ENCODE measurements at places on chromosomes 2 and 18.

GRCh38 chr2:186460465-186460864 is 25.6 kb upstream of the ZC3H15 start:
- DNase-seq = no peak

GRCh38 chr18:59616501-59616900 is 80.7 kb downstream of the CCBE1 start:
- DNase-seq = no peak

DNA sequence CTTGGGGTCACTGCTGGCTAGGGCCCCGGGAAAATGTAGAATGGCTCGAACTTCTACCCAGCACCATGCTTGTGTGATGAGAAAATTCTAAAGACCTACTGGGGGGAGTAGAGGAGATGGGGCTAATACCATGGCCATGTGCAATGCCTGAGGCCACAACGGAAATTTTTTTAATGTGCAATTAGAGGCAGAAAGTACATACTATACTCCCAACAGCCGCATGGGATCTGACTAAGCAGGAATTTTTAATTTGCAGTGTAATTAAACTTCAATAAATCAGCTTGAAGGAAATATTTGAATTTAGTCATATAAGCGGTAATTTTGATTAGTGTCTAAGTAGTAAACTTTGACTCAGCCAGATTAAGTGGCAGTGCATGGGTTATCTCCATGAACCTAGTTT is 53.2 kb upstream of the CNGA3 start:
- DNase-seq = no peak

DNA sequence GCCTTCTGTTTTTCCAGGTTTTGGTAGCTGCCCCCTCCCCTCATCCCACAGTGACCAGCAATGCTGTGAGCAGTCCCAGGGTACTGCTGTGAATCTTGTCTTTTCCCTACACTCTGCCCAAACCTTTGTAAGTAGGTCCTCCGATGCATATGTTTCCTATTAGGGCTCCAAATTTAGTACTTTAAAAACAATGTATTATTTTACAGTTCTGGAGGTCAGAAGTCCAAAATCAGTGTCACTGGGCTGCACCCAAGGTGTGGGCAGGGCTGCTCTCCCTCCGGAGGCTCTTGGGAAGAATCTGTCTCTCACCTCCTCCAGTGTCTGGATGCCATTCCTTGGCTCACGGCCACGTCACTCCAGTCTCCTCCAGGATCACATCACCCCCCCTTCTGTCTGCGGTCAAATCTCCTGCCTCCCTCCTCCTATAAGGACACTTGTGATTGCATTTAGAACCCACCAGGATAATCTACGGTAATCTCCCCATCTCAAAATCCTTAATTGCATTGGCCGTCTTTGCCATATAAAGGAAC is 208.5 kb downstream of the SH3BP4 start:
- DNase-seq = no peak

DNA sequence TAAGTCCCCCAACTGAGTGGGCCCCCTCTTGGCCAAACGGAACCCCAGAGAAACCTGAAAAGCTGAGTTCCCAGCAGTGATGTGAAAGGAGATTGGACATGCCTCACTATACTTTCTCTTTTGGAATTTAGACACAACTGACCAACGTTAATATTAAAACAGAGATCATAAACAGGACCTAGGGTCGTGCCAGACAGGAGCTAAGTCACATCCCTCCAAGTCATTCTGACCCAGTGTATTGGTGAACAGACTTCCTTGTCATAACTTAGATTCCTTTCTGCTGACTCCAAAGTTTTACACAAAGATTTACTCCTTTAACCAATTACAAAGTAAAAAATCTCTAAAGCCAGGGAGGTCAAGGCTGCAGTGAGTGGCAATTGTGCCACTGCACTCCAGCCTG is 46.9 kb downstream of the UXS1 start:
- DNase-seq = no peak

DNA sequence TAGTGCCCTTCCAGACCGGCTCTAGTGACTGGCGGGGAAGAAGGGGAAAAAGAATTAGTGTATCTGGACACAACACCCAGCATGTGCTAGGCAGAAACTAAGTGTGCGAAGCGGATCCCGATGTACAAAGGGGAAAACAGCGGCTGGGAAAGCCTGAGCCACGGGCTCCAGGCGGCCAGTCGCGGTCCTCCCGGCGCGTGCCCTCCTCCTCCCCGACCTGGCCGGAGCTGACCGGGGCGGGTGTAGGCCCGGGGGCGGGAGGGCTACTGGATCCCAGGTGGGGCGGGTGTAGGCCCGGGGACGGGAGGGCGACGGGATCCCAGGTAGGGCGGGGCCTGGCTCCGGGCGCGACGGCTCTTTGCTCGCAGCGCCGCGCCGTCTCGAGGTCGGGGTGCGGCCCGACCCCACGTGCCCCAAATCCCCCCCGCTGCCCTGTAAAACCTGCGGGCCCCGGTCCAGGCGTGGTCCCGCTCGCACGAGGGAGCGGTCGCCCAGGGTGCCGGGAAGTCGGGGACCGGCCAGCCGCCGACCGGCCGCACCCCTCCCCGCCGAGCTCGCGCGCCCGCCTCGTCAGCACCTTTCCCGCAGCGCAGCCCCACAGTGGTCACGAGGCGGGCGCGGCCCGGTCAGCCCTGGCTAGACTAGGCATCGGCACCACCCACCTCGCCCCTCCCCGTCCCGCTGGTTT is 48.8 kb downstream of the C2orf42 start:
- no peak for DNase-seq

- no peak for DNase-seq
Measured at GRCh38 chr2:201931951-201932350, 101.7 kb upstream of the FZD7 start.

DNA sequence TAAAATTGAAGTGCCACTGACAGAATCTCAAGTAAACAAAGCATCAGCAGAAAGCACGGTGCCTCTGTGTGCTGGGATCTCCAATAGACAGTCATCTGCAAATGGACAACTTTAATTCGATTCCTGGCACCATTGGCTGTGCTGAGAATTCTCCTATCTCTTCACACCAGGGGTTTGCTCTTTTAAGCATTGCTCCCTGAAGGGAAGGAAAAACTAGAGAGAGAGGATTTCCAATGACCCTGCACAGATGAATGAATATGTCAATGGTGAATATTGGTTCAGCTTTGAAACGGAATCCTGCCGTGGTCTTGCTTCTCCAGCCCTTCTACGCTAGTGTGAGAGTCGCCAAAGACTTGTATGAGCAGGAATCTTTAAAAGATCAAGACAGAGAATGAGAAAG is 97.9 kb downstream of the FIGN start:
- DNase-seq = no peak

GRCh38 chr2:221254299-221254698 is 317.8 kb downstream of the EPHA4 start:
- DNase-seq = no peak

DNA sequence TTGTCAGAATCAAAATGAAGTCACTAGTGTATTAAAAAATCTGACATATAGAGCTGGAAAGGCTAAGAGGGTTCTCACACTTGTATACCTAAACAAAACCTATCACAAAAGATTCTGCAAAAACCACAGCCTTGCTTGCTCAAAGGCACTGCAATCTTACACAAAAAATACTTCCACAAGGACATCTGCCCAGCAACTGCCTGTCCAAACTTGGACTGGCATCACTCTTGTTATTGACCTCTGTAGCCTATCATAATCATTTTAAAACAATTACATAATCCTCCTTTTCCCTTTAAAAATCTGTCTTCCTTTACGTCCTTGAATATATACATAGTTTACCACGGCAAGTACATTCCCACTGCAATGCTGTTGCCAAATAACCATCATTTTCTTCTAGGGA is 19.9 kb downstream of the CHMP3 start:
- no peak for DNase-seq
